Left renal pelvis (tissue), 4 donors: ENCODE measurements at places on chromosomes 2 and 18.

GRCh38 chr18:48222118-48222517 is 187.1 kb downstream of the ZBTB7C start:
- DNase-seq, result peak; percentile 58

DNA sequence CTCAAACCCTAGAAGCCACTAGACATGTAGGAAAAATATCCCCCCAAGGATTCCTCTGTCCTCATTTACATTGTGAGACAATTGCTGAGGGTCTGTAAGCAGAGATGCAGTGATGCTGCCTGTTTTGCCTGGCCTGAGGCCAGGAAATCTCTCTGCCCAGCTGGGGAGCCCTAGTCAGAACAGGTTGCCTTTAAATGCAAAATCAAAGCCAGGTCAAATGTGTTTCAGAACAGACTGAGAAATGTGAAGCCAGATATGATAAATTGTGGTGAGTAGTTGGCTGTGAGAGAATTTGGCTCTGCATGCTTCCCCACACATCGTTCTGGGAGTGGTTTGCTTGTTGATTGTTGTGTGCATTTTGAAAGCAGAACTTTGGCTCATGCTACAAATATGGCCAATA is 38.4 kb upstream of the NXPH2 start:
- DNase-seq, result no peak

GRCh38 chr2:5925604-5926003 is 233.4 kb downstream of the SOX11 start:
- no peak for DNase-seq

DNA sequence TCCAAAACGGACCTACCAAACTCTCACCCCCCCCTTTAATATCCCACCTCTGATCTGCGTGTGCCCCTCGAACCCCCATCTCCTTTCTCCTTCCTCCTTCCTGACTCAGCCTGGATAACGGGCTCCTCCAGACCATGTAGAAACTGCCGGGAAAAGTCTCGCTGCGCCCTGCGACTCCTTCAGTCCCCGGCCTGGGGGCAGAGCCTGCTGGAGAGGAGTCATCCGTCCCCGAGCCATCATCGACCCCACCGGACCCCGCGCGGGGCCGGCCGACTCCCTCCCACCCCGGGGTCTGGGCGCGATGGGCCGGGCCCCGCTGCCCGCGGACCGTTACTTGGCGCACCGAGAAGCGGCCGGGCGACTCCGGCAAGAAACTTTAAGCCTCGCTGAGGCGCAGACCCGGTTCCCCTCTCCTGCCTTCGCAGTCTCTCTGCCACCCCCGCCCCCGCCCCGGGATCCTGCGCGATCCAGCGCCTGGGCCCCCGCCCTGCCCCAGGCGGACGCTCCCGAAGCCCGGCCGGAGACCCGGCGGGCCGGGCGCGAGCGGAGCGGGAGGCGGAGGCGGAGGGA is 3.4 kb downstream of the ZEB2 start:
- no peak for DNase-seq

DNA sequence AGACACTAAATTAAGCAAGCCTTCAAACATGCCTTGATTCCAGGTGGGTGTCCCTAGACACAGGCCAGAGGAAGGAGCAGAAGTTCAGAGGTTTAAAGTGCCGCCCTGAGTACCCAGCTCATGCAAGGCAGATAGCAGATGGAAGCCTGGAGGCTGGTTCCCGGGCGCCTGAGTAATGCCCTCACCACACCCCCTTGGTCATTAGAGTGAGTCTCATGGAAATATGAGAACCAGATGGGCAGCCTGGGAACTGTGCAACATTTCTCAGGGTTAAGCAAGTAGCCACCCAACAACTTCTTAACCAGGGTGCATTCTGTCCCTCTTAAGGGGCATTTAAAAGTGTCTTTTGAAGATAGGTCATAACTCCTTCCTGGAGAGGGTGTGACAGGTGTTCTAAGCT is 44.1 kb downstream of the TGFA start:
- DNase-seq, result no peak

- no peak for DNase-seq
Measured at GRCh38 chr2:161354106-161354505, 45.9 kb downstream of the PSMD14 start.

DNA sequence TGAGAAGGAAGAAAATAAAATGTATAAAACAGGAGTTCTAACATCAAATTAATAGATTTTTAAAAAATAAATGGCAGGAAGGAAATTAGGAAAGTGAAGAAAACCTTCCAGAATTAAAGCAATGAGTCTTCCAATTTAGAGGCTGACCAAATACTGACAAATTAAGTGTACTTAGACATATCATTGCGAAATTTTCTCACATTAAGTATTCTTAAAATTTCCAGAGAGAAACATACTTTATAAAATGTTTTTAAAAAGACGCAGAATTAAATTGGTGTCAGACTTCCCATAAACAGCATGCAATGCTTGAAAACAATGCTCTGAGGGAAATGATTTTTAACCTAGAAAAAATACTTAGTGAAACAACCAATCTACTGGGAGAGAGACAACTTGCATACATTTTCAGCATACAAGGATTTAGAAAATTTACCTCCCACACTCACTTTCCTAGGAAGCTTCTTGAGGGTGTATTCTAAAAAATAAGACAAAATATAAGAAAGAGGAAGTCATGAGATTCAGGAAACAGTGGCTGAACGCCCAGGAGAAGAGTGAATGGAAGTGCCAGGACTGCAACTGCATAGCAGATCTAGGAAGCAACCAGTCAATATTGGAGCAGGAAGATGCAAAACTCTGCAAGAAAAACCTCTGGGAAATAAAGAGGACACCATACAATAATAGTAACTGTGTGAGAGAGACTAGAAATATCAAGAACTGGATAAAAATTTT is 339.9 kb downstream of the ADCYAP1 start:
- no peak for DNase-seq

- no peak for DNase-seq
Measured at GRCh38 chr2:130846686-130847375, 10.1 kb downstream of the ARHGEF4 start.

DNA sequence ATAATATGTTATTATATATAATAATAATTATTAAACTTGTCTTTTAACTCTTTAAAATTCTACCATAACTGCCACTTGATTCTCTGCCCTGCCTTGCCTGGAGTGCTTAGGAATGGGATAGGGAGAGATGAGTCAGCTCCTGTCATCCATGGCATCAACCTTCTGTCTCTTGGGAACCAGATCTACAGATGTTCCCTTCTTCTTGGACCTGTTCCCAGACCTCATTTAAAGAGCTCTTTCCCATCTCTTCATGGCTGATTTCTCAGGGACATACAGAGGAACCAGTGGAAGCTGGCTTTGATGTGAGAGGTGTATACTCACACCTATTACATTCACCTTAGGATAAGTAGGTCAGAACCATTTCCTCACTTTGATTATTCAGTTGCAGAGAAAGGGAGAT is 155.3 kb upstream of the MYO3B start:
- DNase-seq, result no peak

- DNase-seq, result no peak
Measured at GRCh38 chr2:191916826-191917225, 69.9 kb upstream of the CAVIN2 start.

GRCh38 chr2:120680136-120680761 is 55.4 kb upstream of the GLI2 start:
- peak; percentile 79 for DNase-seq

DNA sequence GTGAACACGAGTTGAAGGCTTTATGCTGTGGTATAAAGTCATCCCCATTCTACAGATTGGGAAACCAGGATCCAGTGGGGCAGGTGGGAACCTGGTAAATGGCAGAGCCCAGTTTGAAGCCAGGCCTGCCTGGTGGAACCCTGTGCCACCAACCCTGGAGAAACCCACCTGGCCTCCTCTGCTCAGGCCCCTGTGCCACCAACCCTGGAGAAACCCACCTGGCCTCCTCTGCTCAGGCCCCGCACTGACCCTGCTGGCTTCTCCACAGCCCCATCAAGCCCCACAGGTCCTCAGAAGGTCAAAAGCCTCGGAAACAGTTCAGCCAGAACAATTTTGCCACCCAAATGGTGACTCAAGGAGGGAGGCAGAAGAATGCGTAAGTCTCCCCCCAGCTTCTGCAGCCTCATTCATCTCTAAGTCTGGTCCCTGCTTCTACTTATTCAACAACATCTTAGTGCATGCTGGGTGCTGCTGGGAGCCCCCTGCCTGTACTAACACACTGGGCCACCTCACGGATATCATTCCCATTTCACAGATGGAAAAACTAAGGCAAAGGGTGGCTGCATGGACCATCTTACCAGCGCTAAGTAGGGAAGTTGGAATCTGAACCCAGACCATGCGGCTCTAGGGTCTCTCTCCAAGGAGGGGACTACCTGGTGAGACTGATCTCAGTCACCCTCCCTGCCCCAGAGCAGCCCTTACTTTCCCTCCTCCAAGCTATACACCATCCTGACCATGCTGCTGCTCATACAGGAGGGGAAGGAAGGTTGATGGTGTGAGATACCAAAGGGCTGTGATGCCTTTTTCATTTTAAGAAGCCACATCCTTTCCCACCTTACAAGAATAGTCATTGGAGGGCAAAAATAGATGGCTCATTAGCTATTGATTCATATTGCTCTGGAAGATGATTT is 93.7 kb upstream of the ID2 start:
- no peak for DNase-seq

GRCh38 chr2:28340312-28341202 is 52.1 kb upstream of the FOSL2 start:
- no peak for DNase-seq
